ENCODE measurements at places on chromosomes 1 and 21.

GRCh38 chr1:225980005-225980836 lies 18.9 kb downstream of the SDE2 start:
- DNase-seq, result no peak

DNA sequence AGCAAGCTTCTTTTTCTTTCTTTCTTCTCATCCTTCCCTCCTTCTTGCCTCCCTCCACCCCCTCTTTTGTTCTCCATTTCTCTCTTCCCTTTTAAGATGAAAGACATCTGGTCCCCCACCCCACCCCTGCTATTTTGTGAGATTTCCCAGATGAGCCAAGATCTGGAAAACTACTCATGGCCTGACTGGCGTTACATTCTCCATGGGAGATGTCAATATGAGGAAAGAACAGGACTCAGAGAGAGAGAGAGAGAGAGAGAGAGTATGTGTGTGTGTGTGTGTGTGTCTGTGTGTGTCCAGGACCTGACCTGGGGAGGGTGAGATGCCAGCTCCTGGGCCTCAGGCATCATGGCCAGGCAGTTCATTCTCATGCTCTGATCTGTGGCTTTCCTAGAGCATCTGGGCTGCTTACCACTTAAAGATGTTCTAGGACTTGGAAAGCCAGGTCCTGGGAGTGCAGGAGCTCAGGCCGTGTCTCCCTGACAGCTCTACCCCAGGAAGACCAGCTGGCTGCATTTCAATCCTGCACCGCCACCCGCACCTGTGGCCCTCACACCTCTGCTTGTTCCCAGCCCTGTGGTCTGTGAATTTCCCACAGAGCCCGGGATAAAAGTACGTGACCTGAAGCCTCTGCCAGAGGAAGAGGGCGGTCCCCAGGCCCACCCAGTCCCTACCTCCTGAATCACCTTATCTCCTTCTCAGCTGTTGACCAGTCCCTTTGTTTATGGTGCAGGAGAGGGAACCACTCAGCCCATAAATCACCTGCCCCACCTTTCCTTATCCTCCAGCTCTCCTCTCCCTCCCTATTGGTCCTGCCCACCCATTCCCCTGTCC lies 3.2 kb upstream of the BEST4 start:
- DNase-seq, result no peak

- no peak for DNase-seq
Measured at GRCh38 chr1:93014168-93014567, 52.9 kb upstream of the DIPK1A start.

GRCh38 chr1:214066936-214067335 lies 79.2 kb downstream of the PROX1 start:
- DNase-seq, result no peak

DNA sequence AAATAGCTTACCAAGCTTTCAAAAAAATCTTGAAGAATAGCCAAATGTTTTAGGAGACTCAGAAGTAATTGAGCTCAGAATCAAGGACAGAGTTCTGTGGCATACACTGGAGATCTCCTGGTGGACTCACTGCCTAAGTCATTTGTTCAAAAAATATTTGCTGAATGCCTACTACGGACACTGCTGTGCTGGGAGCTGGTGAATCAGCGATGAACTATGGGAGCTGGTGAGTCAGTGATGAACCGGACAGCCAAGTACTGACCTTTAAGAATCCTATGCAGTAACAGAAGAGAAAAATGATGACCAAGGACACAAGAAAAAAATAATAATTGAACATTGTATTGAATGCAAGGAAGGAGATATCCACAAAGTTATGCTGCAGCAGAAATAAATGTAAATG lies 717.9 kb upstream of the CXADR start:
- peak; percentile 77 for DNase-seq

DNA sequence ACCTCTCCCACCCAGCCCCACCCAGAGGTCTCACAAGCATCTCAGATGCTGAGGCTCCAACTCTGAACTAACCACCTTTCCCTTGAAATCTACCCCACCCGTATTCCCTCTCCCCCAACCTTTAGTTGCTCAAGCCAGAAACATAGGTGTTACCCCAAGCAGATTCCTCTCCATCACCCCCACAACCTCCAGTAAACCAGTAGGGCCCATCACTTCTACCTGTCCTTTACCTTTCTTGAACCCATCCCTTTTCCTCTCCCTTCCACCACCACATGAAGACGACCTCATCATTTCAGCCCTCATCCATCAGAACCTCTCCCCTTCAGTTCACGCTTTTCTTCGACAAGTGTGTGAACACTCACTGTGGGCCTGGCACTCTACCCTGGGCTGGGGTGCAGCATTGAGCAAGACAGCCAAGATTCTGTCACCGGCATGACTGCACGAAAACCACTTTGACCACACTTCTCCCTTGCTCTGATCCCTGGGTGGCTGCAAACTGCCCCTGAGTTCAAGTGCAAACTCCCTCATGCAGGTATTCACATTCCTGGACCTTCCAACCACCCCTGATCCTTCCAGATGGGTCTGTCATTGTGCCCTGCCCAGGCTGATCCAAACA lies 65.5 kb upstream of the LAPTM5 start:
- DNase-seq, result no peak

- peak; percentile 19 for DNase-seq
Measured at GRCh38 chr1:227174164-227174563, 144.1 kb downstream of the CDC42BPA start.

DNA sequence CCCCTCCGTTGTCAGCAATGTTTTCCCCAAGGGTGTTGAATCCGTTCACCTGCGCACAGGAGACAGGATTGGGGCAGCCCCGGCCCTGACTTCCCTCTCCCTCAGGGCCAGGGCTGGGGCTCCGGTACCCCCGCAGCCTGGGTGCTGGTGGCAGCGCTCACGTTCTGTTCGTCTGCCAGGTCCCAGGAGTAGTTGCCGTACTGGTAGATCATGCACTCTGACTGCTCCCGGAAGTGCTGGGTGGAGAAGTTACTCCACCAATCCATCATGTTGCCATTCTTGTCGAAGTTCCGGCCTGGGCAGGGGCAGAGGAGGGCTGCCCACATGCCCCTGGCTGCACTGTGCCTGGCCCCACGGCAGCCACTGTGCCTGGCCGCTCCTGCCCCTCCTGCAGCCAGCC lies 6.1 kb downstream of the PRXL2B start:
- no peak for DNase-seq

GRCh38 chr1:176619261-176619660 lies 156.3 kb downstream of the PAPPA2 start:
- no peak for DNase-seq

Measured in AG20443 (cell line).